COR-L47 (cell line): ENCODE measurements at places on chromosomes 12 and 14.

DNA sequence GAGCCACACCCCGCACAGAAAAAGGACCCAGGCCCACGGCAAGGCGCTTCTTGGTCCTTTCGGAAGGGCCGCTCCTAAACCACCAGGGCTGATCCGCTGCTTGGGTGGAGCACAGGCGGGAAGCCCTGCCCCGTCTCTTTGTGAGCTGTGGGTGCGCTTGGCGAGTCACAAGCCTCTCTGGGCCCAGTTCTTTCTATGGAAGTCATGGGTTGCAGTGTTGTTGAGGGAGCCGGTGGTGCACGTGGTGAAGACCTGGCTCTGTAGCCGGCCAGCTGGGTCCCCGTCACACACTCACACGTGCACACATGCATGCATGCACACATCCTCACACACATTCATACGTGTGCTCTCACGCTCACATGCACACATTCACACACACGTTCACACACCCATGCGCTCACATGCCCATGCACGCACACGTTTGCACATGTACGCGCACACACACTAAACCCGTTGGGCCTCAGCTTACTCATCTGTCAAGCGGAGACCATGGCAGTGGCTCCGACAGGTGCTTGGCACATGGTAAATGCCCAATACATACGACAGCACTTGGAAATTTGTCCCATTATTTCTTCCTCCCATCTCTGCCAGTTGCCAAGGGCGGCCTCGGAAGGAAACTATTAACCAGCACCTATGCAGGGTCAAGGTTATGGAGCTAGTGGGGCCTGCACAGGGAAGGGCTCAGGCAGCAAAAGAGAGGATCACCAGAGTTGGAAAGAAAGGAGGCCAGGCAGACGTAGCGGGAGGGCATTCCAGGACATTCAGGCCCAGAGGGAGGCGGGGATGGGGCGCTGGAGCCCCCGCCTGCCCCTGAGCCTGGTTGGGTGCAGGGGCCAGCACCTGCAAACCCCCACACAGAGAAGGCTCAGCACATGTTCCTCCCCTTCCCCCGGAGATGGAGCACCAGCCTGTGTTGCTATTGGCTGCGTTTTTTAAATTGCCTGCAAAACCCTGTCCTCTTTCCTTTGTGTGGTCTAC, 96.9 kb downstream of the SETD3 start:
- DNase-seq, result no peak

- DNase-seq, result no peak
Observed at GRCh38 chr14:25095736-25096437, 45.9 kb upstream of the STXBP6 start.

- no peak for DNase-seq
Observed at GRCh38 chr12:116564080-116564479, 4.9 kb downstream of the MAP1LC3B2 start.

DNA sequence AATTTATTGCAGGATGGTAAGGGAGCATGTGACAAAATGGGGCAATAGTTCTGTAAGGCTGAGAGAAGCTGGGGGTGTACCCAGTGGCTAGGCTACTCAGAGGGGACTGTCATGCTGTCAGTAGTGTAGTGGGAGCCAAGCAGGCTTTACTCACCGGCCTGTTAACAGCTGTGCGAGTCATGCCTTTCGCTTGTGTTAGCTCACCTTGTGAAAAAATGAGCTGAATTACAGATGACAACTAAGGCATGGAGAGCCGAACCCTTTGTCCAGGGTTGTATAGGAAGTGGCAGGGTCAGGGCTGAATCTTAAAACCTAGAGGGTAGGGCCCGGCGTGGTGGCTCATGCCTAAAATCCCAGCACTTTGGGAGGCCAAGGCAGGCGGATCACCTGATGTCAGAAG, 37.9 kb downstream of the SH2B3 start:
- DNase-seq, result no peak

- no peak for DNase-seq
Observed at GRCh38 chr14:59339524-59340330, 125.5 kb downstream of the GPR135 start.
